Kidney capillary endothelial cell (primary cell): ENCODE measurements at places on chromosomes 3 and 15.
A peak's percentile ranks its signal among the peaks of the same experiment; 100 is the strongest.

GRCh38 chr3:38396861-38397260, 50.3 kb downstream of the XYLB start:
- DNase-seq = no peak

- peak; percentile 34 for DNase-seq
Measured at GRCh38 chr3:44554626-44555592, at the start of gene ZKSCAN7. Gene ZKSCAN7, plus strand, starts transcription at chr3:44555193. Its CDS starts 1,855 bp downstream, at chr3:44557048.

DNA sequence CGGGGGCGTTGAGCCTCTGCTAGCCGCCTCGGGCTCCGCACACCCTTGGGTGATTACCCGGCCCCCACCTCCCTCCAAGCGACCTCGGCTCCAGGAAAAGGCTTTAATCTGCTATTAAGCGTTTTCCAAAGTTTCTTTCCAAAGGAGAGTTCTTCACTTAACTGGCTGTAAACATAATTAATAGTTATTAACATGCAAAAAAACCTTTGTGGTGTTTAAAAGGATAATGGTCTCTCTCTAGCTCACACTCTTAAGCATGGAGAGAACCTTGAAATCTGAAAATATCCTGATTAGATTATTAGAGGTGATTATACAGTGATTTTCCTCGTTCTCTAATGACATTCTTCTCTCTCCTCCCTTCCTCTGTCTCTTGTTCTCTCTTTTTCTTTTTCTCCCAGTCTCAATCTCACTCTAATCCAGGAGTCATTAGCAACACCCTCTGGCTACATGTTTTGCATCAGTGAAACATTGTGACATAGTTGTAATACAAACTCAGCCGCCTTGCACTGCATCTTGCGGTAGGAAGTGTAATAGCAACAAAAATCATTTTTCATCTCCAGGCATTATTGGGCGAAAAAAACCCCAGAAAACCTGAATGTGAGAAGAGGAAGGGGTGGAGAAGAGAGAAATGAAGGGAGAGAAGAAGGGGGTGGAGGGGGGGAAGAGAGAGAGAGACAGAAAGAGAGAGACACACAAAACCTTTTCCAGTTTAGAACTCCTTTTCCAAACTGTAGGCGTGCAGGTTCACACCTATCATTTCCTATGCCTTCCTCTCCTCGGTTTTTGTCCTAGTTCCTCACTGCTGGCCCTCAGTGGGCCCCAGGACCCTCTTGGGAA, 24.4 kb downstream of the NR2F2 start:
- DNase-seq = peak; percentile 68

DNA sequence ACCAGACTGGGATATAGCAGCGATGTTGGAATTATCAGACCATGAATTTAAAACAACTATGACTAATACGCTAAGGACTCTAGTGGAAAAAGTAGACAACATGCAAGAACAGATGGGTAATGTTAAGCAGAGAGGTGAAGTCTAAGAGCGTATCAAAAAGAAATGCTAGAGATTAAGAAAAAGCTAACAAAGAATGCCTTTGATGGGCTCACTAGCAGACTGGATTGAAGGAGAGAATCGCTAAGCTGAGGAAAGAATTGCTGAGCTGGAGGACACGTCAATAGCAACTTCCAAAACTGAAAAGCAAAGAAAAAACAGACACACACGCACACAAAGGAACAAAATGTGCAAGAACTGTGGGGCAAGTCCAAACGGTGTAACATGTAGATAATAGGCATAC, 20.0 kb upstream of the CMTM6 start:
- no peak for DNase-seq

DNA sequence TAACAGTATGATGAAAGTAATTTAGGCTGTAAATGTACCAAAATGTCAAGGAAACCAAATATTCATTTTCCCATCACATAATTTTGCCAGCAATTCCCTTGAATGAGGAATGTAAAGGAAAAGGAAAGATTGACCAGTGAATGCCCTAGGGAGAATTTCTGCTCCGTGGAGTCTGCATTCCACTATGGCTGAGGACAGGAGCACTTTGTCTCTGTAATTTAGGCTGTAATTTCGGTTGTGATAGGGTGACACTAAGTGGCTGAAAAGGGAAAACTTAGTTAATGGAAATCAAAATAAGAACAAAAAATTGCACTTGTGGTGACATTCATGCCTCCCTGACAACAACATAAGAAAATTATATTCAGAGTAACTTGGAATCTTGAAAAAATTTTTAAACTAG, 8.3 kb upstream of the TMEM207 start:
- DNase-seq = no peak

DNA sequence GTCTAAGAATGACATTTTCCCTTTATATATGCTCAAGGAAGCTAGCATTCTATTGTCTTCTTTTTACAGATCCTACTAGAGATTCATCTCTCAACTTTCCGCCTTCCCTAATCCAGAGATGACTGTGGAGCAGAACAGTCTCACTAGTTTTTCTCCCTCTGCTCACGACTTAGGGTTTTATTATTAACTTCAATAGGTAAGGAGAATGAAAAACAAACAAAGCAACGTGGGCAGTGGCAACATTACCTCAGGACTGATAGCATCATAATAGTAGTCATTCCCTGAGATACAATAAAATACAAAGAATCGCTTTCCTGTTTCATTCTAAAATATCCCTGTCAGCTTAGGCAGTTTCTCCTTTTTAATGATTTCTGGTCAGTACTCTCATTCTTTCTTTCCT, 154.3 kb upstream of the PLAAT1 start:
- DNase-seq = no peak

GRCh38 chr15:73078291-73078690, 26.0 kb downstream of the NEO1 start:
- DNase-seq = no peak
